ENCODE measurements at places on chromosomes 7 and 10. TPM values are rescaled to one million over a fixed set of nuclear protein-coding genes. Genes with fewer than 3 reads are reported as not detected.

DNA sequence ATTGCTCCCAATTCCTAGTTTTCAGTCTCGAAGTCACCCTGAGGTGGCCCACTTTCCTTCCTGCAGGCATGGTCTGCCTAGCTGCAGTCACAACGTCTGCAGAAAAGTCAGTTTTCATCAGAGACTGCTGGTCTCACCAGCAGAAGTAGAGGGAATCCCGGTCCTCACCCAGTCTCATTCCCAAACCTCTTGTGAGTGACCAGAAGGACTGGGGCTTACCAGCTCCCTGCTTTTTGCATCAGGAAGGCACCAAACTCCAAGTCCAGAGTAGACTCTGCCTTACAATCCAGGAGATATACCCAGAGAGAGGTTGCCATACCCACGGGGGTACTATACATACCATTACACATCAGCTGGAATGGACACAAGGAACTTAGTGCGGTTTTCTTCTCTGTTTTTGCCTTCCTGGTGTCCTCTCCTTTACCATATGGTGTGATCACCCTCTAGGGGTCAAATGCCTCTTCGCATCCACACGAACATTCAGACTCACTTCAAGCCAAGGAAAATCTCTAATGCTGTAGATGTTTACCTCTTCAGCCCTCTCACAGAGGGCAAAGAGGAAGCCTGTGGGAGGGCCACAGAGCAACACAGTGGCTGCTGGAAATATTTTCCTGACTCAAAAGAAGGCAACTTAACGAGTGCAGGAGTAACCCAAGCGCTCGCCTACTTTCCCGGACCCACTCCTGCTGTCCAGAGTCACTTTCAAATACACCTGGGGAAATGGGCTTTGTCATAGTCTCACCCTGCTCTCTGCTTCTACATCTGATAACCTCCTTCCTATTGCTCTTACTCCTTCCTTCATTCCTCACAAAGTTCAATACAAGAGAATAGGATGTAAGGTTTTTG, 220.9 kb downstream of the C7orf25 start:
- peak; percentile 82 for DNase-seq

DNA sequence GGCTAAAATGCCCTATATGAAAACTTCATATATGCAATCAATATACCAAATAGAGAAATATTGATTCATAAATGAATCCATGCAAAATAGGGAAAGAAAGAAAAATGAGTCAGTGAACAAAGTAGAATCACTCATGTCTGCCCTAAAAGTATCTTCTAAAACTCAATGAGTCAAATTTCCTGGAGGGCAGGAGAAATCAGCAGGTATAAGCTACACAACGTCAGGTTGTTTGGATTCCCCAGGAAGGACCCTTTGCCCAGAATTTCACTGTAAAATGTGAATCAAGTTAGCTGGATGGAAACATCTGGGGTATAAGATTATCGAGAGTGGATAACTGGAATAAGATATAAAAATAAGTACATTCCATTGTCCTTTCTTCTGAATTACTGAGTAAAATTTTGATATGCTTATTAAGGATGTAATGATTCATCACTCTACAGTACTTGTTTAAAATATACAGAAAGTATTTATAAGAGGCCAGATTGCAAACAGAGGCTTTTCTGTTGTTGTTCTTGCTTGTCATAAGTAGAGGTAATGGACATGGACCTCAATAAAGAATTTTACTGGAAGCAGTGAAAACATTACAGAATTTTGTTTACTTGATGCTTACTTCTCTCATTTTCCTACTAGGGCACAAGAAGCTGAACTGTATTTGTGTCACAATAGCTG, 99.0 kb downstream of the AGMO start:
- DNase-seq, result no peak

DNA sequence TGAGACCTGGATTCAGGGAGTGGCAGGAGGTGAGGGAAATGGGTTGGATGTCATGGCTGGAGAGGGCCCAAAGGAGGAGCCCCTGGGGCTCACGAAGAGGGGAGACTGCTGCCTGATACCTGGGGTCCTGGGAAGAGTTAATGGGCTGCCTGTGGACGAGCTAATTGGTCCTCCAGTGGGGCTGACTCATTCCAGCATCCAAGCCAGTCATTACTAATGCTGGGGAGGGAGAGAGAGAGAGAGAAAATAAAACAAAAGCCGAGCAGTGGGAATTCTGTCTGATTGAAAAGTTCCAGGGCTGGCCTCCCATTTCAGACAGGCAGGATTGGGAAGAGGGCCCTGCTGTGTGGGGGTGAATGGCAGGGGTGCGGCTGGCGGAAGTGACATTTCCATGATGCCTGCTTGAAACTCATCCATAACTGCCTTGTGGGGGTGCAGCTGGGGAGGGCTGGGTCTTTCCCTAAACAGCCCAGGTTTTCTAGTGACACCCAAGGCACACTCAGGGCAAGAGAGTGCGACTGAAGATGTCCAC, 297.8 kb downstream of the RPS24 start:
- peak; percentile 80 for DNase-seq

Gene ZNF467
- total RNA-seq, result 3.9 TPM

Gene TSPAN15
- total RNA-seq, result 48.9 TPM

Gene PDE1C
- 25.8 TPM for total RNA-seq

Gene GNAT3
- total RNA-seq, result not detected

Data from umbilical cord (tissue), 2 donors.